ENCODE measurements at places on chromosomes 5 and 9.

DNA sequence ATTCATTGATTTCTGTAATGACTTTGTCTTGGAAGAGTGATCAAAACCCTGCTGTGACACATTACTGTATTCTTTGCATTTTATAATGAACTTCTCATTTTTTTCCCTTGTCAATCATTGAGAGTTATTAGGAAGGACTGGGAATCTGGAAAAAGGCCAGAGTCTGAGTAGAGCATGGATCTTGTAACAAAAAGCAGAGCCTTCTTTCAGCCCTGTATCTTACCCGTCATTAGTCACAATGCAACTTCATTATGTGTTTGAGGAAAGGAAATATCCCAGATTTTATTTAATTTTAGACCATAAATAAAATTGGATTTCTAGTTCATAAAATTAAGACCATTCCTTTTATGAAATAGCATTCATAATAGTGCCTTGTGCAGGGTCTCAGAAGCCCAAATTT lies 131.4 kb downstream of the ARHGEF28 start:
- peak; percentile 0 for DNase-seq

DNA sequence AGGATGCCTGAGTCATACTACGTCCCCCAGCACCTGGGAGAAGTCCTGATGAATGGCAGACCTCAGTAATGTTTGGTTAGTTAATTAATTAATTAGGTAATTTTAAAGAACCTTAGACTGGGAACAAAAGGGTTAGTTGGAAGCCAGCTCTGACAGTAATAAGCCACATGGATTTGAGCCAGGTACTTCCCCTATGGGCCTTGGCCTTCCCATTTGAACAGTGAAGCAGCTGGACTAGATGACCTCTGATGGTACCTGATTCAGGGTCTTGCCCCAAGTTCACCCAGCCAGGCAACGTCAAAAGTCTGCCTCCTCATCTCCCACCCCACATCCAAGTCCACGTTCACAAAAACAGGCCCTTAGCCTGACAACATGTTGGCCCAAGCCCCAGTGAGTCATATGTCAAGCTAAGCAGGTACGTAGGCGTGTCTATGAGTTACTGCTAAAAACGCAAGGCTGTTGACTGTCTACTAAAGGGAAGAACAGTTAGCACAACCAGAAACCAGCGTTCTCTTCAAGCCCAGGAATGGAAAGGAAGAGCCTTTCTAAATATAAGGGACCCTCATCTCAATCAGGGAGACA lies 303.2 kb downstream of the ACTL7B start:
- no peak for DNase-seq

DNA sequence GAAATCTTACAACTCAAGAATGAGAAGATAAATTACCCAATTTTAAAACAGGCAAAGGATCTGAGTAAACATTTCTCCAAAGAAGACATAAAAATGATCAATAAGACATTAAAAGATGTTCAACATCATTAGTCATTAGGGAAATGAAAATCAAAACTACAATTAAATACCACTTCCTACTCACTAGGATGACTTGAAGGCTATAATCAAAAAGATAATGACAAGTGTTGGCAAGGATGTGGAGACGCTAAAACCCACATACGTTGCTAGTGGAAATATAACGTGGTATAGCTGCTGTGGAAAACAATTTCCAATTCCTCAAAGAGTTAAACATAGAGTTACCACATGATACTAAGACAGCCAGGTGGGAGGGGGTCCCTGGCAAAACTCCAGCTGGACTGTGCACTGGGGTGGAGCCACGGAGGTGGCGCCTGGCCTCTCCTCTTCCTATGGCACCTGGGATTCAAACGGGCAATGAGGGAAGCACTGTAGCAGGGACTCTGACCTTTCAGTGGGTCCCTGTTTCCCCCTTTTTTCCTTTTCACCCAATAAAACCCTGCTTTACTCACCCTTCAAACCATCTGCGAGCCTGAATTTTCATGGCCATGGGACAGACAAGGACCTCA lies 5.9 kb downstream of the ARSB start:
- DNase-seq = no peak

DNA sequence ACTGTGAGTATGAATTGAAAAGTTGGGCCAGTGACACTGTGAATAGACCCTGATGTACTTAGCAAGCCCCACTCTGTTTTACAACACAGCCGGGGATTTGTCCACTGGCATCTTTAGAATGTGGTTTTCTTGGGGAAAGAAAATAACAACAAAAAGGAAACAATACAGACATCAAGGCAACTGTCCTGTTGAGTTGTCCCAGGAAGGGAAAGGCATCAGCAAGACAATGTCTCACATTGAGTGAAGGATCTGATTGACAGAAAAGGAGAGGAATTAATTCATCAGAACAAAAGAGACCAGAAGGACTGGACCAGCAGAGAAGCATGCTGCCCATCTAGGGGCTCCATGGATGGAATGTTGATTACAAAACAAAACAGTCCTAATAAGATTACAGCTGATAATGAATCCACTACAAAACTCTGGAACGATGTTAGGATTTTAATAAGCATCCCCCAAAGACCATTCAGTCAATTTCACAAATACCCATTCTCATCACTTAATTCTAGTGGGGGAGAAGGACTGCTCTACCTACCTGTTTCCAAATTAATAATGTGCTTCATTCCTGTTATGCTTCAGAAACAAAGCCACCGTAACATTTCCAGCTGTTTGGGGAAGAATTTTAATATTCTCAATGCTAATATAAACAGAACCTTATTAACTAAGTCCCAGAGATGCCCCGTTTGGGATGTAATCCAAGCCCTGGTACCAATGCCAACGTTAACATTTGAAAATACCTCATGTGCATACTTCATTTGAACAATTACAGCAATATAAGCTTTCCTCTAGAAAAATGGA lies 298.0 kb downstream of the SPOCK1 start:
- no peak for DNase-seq

DNA sequence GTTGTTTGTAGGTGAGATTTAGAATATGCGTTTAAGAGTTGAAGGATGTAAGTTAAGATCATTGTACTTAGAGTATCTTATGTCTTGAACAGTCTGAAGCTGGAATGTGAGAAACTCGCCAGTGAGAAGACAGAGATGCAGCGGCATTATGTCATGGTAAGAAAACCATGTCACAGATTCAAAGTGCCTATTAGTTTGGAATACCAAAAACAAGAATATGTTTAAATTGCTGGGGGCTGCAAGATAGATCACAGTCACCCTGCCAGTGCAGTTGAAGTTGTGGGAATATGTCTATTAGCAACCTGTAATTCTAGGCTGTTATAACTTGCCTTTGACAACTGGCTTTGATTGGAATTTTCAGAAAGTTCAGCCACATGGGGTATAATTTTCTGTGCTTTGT lies 3.0 kb downstream of the TLE4 start:
- no peak for DNase-seq

DNA sequence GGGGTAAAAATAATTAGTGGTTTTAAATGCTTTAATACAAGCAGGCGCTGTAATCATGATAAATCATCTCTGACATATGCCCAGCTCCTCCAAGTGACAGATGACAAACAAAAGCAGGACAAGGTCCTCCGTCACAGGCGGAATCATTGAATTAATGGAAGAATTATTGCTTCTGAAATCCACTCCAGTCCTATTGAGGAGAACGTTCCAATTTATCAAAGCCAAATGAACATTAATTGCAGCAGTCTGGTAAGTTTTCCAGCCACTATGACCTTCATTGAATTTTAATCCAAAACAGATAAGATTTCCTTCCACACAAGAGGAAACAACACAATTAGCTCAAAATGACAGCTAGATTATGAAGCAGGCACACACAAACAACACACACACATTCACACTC lies 136.8 kb downstream of the ASTN2 start:
- DNase-seq = peak; percentile 67

DNA sequence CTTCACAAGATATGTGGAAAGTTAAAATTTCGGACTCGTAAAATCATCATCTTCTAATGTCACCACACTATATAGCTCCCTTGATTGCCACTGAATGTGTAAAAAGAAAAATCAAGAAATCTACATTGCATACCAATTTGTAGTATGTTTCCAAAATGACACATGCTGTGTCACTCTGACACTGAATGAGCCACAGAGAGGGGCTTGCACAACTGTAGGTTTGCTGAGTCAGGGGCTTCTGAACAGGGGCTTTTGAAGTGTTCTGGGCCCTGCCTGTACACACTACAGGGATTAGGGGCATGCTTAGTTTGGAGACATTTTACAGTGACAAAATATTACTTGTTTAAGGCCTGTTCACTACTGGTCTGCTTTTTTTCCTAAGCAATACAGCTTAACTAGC lies 234.4 kb upstream of the GRAMD2B start:
- no peak for DNase-seq

GRCh38 chr9:127927201-127927987 lies 3.2 kb downstream of the PIP5KL1 start:
- peak; percentile 70 for DNase-seq

DNA sequence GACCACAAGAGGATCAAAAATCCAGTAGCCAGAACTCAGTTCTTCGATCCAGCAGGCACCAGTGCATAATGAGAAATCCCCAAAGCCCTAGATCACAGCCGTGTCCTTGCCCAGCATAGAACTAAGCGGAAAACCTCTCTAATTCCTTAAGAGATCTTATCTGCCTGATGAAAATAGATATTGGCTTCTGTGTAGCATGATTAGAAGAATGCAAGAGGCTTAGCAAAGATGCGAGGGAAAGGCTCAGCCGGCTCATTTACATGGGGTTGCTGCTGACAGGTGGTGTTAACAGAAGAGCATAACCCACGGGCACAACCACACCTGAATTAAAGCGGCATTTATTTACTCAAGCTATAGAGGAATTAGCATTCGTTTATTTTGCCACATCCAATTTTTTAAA lies 400.0 kb upstream of the ADAMTS16 start:
- peak; percentile 65 for DNase-seq

DNA sequence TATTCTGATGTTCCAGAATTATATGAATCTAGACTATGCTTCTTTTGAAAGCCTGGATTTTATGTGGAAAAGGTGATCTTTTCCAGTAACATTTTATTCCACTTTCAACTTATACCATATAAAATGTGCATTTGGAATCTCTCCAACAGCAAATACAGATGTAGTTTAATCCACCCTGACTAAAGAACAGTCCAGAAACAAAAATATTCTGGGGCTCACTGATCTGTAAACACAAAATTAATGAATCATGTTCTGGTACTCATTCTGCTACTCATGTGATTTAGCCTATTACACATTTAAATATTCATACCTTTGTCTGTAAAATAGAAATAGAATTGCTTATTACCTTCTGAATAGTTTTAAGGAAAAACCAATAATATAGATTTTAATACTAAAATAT lies 125.8 kb downstream of the ARRDC3 start:
- no peak for DNase-seq

DNA sequence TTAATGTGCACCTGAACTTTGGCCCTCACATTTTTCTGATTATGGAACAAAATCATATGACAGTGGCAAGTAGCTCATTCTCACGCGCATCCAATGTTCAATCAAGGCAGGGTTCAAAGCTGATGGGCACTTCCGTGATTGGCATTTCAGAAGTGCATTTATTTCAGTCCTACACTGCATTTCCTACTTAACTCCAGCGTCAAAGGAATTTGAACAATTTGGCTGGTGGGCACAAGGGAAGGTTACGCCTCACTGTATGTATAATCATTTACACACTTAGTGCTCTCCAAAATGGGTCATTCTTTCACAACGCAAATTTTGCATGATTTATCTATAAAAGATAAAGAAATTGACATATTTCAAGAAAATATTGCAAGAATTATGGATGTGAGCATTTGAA lies 167.9 kb upstream of the VLDLR start:
- DNase-seq = no peak

DNA sequence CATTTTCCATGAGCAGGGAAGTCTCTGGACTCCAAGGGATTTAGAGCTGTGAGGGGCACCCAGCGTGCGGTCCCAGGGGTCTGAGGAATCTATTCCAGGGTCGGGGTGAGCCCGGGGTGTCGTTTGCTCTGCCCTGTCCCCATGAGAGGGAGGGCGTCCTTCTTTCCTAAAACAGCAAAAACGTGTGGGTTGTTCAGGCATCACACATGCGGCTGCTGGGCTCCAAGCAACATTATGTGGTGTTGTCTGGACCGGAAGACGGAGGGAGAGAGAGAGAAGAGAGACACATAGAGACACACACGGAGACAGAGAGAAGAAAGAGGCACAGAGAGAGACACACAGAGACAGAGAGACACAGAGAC lies 42.7 kb upstream of the COL5A1 start:
- DNase-seq = no peak

GRCh38 chr5:171990713-171991015 lies 15.8 kb downstream of the FBXW11 start:
- DNase-seq = no peak

DNA sequence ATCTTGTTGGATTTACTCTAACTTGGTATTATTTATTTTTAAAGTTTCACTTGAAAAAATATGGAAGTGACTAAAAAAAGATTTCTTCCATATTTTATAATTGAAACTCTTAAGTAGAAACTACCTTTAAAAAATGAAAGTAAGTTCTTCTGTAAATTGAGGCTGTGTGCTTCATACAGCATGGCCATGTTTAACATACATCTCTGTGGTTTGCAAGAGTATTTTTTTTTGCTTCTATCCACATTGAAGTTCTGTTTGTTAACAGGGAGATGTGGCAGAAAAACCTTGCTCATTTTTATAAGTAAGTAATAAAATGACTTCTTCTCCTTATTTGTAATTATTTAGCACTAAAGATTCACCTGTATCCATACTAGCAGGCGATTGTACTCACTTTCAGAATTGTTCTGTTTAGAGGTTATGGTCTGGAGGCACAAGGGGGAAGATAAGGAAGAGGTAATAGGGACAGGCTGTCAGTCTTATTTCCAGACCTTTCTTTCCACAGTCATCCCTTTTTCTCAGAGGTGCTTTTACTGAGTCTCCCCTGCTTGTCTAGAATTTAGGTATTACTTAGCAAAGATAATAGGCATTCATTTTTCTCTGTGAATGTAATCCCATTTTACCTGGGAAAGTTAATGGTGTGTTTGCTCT lies 16.0 kb downstream of the FYB1 start:
- no peak for DNase-seq

DNA sequence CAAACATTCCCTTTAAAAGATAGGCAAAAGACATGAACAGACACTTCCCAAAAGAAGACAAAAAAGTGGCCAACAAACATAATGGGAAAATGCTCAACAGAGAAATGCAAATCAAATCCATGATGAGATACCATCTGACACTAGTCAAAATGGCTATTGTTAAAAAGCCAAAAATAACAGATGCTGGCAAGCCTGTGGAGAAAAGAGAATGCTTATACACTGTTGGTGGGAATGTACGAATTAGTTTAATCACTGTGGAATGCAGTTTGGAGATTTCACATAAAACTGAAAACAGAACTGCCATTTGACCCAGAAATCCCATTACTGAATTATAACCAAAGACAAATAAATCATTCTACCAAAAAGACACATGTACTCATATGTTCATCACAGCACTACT lies 58.3 kb upstream of the WDR41 start:
- no peak for DNase-seq

All from NCI-H2171 treated with DMSO at 0.1 percent for 48 hours (cell line).